Esophagus mucosa (tissue), 1 donor: ENCODE measurements at places on chromosomes 1 and 21. TPM values are rescaled to one million over a fixed set of nuclear protein-coding genes. Genes with fewer than 3 reads are reported as not detected.

CFAP107 gene
- not detected for total RNA-seq

SLC26A9 gene
- total RNA-seq = 2.3 TPM

HES2 gene
- 47.3 TPM for total RNA-seq

PMF1 gene
- 44.3 TPM for total RNA-seq

KCNJ6 gene
- not detected for total RNA-seq

KCNC4 gene
- 5.8 TPM for total RNA-seq

RAP1GAP gene
- total RNA-seq = 3.0 TPM

ALX3 gene
- not detected for total RNA-seq

RGS5 gene
- total RNA-seq = 28.3 TPM

PLA2G4A gene
- total RNA-seq = 8.4 TPM

FAM110D gene
- 0.68 TPM for total RNA-seq

NPHS2 gene
- not detected for total RNA-seq

CHI3L2 gene
- total RNA-seq = 7.7 TPM
